ENCODE measurements at places on chromosomes 16 and 17.

GRCh38 chr16:10965440-10966061 is 21.2 kb downstream of the CLEC16A start:
- peak; percentile 95 for DNase-seq

DNA sequence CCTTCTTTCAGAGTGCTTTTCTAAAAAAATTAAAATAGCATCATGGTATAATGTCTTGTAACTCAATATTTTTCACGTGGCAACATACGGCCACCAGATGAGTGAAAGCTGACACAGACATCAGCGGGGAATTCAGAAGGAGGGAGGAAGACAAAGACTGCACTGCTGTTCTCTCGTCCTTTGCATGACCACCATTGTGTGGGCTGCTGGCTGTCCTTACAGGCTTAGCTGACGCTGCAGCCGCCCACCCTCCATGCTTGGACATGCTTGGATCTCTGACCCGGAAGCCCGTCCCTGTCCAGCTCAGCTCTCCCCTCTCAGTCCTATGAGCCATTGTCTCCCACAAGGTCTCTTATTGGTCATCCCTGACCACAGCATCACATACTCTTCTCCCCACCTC is 11.4 kb upstream of the MLYCD start:
- DNase-seq, result no peak

DNA sequence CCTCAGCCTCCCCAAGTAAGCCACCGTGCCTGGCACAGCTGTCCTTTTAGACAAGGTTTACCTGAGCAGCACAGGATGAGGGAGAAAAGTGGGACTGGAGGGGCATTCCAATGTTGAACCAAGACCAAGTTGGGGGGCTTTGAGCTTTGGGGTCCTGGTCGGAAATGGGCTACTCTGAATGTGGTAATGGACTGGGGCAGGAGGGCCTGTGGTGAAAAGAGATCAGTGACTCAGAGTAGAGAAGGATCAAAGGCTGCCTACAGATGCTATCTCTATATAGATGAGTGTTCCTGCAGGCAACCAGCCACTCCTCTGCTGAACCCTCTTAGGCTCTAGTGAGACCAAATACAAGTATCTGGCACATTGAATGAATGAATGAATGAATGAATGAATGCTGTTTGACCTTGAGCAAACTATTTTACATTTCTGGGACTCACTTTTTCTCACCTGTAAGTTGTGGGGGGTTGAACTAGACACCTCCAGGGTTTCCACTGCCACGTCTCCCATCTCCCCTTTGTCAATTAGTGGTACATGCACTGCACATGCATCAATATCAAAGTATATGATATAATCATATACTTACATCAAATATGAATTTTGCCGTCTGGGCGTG is 26.3 kb upstream of the ETV4 start:
- no peak for DNase-seq

DNA sequence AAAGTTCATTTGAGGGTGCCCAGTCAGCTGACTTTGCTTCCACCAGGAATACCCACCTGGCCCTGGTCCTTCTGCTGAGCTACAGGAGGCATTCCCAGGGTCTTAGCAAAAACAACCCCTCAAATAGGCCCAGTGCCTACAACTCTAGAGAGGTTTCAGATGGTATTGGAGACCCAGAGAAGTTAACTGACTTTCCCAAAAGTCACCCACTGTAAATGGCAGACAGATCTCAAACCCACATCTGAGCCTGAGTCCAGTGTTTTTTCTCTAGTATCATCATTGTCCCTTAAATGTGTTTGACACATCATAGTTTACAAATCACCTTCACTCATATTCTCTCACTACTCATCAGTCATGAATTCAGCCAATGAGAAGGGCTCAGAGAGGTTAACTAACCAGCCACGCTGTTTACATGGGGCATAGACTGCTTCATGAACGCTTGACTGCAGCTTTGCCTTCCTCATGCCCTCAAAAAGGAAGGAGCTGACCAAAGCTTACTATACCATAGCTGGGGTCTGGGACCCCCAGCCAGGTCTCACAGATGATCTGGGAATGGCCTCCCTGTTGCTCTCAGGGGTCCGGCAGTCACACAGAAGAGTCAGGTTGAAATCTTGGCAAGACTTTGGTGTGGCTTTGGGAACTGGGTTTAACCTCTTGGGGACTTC is 3.7 kb downstream of the PHOSPHO1 start:
- DNase-seq, result no peak

- peak; percentile 63 for DNase-seq
Measured at GRCh38 chr17:80252871-80253270, 7.8 kb upstream of the RNF213 start.

DNA sequence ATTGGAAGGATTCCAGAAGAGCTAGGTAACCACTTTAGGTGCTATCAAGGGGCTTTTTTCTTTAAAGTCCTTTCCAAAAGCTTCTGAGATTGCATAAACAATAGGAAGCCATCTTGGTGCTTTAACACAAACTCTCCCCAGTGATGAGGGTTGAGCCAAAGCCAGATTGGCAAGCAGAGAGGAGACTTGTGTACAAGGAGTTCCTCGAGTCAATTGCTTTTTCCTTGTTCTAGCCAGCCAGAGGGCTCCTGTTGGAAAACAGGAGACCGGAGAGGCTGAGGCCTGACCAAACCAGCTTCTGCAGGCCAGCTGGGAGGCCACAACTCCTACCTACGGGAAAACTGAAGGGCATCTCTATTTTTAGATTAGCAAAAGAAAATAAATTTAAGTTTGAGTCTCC is 46.5 kb downstream of the MAPT start:
- no peak for DNase-seq

DNA sequence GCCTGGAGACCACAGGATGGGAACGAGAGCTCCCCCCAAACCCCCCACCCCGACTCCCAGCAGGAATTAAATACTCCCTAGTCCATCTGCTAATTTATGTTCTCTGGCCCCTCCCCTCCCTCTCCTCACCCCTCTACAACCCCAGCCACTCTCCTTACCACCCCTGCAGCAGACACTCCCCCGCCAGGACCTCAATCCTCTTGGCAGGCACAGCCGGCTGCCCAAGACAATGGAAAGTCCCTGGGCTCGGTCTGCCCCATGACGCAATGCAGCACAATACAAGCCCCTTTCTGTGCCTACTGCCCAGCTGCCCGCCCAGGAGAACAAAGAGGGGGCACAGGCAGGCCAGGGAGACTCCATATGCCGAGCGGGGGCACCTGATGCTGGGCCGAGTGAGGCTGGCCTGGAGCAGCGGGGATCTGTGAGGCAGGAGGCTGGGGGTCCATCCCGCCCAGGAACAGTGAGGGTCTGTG is 30.3 kb upstream of the CDC42EP4 start:
- DNase-seq, result no peak

DNA sequence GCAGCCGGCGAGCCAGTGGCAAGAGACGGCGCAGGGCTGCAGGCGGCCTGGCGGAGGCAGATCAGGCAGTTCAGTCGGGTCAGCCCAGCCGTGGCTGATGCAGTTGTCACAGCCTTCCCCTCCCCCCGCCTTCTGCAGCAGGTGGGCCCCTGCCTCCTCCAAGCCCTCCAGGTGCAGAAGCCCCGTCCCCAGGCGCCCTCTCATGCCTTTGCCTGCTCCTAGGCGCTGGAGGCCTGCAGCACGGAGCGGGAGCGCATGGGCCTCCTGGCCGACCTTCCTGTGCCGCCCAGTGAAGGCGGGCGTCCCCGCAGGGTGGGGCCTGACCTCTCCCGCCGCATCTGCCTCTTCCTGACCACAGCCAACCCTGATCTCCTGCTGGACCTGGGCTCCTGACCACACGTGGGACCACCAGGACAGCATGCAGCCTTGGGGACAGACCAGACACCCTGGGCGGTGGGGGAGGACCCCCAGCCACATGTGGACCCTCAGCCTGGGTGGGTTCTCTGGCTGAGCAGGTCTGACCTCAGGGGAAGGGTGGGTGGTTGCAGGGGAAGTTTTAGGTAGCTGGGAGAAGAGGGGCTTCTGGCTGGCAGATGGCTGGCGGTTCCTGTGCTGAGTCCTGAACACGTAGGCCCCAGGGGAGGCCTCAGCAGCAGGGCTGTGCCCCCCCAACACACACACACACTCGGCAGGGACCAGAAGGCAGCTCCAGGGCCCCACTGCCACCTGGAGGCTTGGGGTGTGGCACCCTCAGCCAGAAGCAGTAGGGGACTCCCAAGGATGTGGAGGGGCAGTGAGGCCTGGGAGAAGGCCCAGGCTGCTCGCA is 3.1 kb upstream of the MRPS34 start:
- no peak for DNase-seq

DNA sequence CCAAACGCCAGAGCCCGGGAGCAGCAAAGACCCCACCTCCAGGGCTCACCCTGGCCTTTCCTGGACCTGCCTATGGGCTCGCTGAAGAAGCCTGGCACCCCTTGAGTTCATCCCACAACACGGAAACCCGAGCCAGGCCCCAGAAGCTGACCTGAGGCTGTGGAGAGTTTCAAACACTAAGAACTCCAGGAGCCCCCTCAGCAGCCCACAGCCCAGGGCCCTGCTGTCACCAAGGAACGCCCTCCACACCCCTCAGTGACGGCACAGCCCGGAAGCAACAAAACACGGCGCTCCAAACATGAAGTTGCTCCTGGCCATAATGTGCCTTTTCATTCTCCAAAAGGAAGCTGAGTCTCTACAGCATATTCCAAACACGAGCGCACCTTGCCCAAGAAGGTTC is 9.2 kb downstream of the SLC38A10 start:
- DNase-seq, result no peak

DNA sequence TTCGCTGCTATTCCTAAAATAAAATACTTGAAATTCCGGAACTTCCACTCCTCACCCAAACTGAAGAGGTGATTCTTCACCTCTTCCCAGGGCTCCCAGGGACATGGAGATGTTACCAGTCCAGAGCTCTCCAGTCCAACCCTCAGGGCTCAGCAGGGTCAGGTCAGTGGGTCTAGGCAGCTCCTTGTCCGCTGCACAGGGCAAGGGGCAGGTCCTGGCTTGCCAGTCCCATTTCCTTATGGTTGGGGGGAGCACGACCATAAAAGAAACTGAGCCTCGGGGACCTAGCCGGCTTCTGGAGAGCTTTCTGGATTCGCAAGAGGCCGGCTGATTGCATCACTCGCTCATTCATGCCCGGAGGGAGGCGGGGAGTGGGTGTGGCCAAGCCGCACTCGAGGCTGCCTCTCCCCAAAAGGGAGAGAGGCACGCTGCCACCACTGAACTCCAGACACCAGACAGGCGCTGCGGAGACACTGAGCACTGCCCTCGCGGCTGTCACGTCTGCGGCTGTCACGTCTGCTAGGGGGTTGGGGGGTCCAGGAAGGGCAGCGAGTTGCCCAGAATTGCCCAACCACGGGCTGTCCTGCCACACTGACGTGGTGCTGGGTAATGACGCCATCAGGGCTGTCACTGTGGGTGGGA is 15.8 kb downstream of the SLC7A5 start:
- DNase-seq, result no peak

DNA sequence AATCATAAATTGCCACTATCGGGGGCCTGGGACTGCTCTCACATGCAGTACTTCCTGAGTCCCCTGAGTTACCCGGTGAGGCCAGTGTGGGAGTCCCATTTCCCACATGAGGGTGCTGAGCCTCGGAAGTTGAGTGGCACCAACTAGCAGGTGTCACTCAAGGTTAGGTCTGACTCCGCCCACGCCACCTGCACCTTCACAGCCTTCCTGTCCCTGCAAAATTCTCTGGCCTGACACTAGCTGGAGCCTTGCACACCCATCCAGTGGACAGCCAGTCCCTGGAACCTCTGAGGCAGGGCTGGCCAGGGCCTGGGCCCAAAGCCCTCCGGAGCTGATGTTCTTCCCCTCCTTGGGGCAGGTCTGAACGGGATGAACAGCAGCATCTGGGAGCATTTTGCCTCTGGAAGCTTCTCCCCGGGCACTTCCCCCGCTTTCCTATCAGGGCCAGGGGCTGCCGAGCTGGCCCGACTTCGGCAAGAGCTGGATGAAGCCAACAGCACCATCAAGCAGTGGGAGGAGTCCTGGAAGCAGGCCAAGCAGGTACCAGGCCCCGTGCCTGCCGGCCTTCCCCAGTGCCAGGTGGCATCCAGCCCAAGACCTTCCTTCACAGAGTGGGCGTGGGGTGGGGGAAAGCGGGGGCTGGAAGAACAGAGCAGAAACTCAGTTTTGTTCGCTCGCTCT is 21.9 kb downstream of the UNC13D start:
- DNase-seq, result peak; percentile 32

DNA sequence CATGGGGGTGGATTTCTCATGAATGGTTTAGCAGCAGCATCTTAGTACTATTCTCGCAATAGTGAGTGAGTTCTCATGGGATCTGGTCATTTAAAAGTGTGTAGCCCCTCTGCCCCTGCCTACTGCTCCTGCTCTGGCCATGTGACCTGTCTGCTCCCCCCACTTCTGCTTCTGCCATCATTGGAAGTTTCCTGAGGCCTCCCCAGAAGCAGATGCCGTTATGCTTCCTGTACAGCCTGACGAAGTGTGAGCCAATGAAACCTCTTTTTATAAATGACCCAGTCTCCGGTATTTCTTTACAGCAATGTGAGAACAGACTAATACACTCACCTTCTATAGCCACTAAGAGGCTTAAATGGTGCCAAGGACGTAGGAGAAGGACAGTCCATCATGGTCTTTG is 51.5 kb downstream of the NOL11 start:
- DNase-seq, result no peak

DNA sequence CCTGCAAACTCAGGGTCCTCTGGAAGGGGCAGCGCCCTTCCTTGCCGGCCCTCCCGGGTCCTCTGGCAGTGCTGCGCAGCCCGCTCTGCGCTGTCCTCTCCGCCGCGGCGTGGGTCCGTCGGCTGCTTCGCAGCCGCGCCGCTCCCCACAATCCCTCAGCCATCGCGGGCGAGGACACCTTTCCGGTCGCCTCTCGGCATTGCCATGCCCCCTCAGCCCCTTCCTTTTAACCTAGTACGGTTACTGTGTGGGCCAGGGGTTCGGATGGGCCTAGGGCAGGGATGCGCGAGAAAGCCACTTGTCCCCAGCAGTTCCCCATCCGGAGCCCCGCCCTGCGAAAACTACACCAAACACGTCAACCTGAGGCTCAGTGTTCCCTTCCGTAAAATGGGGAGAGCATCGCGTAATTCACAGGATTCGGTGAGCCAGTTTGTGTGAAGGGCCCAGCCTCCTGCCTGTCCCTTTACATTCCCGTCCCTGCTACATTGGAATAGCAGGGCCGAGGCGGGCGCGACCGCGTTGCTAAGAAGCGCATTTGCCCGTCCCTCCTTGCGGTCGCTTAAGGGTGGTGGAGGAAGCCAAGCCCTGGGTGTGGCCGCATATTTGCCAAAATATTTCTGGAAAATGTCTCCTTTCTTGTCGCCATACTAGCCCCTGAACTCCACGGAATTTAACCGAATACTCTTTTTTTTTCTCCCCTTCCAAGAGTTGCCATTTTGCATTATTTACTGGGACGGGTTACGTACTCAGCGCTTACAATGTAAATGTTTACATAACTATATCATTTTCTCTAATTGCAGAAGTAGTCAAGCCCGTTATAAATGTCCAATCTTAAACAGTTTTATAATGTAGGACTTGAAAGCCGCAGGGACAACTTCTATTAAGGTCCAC is 13.2 kb downstream of the COPZ2 start:
- DNase-seq, result peak; percentile 25
